ENCODE measurements at places on chromosomes 2 and 18.

- no peak for DNase-seq
Observed at GRCh38 chr2:233354971-233355574, 779 bp downstream of the DGKD start.

GRCh38 chr2:238816291-238816690, 31.6 kb upstream of the TWIST2 start:
- DNase-seq: no peak

- DNase-seq: no peak
Observed at GRCh38 chr2:202005272-202005887, 28.3 kb upstream of the FZD7 start.

DNA sequence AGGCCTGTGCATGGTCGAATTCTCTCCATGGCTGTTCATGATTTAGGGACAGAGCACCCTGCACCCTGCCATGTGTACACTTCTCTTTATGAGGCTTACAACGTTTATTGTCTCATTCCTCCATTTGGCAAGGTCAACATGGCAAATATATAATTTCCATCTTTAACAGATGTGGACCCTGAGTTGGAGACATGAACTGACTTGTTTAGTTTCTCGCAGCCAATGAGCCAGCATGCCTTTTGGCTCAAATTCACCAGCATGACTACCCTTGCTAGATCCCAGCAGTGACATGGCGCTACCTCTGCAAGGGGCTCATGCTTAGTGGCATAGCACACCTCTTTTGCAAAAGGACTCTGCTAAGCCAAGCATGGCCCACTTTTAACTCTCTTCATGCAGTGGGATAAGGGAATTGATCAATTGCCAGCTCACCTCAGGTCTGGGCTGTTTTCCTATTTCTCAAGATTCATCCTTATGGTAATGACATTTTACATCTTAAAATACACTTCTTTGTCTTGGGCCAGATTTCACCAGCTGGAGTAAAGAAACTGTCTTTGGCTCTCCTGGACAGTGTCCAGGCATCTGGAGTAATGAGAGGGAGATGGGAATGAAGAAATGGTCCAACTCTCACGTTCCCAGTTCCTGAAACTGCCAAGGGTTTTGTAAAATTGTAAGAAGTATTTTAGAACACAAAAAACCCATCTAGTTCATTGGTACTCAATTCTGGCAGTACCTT, 159.5 kb downstream of the SETBP1 start:
- DNase-seq: no peak

- DNase-seq: no peak
Observed at GRCh38 chr2:160941290-160941846, 218.9 kb upstream of the TANK start.

DNA sequence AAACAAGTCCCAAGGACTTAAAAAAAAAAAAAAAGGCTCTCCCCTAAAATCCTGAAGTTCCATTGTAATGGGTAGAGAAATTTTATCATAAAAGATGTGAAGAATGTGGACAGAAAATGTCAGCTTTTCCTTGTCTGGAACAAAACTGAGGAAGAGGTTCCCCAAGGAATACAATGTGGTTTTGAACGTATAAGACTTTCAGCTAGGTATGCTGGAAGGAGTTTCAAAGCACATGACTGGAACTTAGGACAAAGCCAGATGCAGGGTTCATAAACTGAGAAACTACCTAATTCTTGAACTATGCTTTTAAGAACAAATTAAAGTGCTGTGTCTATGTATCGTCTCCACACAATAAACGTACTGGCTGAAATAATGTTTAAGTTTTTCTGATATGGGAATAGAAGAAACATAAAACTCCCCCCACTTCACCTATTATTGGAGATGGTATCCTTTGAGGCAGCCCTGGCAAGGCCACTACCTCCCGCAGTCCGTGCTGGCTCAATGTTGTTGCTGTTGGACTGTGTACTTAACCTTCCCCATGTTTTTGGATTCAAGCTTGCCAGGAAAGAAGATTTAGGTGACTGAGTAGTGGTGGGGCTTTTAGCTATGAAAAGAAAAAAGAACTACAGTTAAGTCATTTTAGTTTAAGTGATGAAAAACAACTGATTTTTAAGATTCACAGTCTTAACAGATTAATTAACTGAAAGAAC, 84.2 kb upstream of the DNER start:
- DNase-seq: no peak

- DNase-seq: no peak
Observed at GRCh38 chr18:13438507-13439056, 220.0 kb downstream of the LDLRAD4 start.

GRCh38 chr2:20624884-20625485, 25.9 kb downstream of the HS1BP3 start:
- no peak for DNase-seq

DNA sequence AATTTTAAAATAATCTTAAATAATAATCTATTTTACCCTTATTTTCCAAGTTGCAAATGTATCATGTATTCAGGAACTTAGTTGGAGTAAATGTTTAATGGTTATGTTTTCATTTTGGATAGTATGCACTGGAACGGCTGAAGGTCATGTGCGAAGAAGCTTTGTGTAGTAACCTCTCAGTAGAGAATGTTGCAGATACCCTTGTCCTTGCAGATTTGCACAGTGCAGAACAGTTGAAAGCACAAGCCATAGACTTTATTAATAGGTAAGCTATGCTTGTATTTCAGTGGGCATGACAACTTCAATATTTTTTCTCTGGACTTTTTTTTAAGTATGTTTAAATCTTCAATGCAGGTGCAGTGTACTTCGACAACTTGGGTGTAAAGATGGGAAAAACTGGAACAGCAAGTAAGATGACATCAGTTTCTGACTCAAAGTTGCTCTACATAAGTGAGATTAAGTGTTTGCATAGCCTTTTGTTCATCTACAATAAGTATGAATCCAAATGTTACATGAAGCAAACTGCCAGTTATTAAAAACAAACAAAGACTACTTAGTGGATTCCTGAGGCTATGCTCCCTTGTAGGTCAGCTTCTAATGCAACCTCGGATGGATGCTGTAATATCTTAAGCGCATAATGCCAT, 63.1 kb downstream of the SPOPL start:
- DNase-seq: no peak

- no peak for DNase-seq
Observed at GRCh38 chr2:238157506-238158017, 1.2 kb upstream of the ERFE start.

DNA sequence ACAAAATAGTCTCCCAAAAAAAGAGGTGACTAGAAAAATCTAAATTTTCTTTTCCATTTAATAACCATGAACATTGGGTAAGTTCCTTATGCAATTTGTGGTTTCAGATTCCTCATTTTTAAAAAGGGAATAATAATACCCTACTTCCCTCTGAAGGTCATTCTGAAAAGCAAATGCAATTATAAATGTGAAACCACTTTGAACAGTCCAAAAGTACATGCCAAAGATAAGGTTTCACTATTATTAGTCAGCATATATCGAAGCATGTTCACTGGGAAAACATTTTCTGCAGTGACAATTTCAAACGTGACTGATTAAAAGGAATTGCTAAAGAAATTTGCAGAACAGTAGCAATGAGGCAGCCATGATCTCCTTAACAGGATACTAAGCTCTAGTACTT, 100.1 kb upstream of the RNF152 start:
- no peak for DNase-seq

DNA sequence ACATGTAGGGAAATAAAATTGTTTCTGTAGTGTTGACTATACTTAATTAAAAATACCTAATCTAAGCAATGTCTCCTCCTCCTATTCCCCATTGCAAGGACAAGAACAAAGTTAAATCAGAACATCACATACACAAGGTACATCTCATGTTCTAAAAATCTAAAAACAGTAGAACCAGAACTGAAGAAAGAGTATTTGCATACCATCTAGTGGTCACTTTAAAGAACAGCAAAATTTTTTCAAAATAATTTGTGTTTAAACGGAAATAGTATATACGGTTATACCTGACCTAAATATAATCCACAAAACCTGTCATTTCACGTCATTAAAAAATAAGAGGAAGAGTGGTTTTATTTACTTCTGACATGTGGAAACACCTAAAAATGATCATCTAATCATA, 294.3 kb upstream of the KCNH7 start:
- DNase-seq: no peak

GRCh38 chr2:207506426-207506825, 23.3 kb upstream of the CREB1 start:
- no peak for DNase-seq

DNA sequence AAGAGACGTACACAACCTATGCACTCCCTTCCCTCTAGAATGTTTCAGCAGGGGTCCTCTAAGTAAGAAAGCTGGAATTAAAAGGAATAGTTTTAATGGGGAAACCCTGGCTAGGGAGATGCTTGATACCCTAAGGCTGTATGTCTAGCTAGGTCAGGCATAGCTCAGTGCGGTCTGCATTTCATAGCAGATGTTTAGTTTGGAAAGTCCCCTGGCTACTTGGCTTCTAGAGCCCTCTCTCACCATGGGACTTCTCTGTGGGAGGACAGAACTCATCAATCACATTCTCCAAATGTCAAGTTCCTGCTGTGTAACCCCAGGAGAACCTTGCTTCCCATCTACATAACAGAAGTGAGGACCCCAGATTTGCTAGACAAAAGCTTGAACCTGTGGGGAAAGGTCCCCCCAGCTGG, 24.1 kb upstream of the ANXA4 start:
- DNase-seq: no peak

DNA sequence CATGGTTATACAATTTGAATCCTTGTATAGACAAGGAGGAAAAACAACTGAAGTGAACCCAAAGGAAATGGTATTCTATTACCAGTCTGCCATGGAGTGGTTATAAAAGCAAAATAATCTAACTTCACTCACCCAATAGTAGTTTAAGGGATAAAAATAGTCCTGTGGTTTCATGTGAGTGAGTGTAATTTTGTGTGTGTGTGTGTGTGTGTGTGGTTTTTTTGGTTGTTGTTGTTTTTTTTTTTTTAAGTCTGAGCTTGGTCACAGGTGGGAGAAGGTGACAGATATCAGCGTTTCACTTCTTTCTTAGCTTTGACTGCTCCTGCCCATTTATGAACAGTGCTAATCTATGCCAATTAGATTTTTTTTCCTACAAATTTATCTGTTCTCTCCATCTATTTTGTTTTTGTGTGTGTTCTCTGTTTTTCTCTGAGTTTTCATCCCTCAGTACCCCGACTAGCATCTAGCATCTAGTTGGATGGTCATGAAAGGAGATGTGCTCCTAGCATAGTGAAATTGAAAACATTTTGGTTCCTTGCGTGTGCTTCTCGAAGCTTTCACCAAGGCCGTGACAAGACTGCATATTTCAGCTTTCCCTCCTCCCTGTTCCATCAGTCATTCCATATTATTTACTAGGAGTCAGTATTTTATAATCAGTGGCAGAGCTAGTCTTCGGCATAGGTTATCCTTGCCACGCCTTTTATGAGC, 200.1 kb upstream of the DTNA start:
- no peak for DNase-seq

- no peak for DNase-seq
Observed at GRCh38 chr2:128550389-128550788, 231.7 kb upstream of the HS6ST1 start.

DNA sequence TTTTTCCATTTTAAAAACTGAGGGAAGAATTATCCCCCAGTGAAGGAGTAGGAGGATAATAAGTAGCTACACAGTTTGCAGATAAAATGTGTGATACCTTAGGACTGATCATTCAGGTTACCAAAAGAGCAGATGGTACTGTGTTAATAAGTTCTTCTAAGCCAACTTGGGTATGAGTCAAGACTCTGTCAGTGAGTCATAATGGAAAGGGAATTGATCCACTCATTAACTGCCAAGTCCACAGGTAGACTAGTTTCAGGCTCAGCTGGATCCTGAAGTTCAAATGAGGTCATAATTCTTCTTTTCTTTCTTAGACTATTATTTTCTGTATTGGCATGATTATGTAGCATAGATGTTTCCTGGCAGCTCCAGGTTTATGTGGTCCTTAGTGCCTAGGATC, 142.4 kb upstream of the ALPP start:
- no peak for DNase-seq

DNA sequence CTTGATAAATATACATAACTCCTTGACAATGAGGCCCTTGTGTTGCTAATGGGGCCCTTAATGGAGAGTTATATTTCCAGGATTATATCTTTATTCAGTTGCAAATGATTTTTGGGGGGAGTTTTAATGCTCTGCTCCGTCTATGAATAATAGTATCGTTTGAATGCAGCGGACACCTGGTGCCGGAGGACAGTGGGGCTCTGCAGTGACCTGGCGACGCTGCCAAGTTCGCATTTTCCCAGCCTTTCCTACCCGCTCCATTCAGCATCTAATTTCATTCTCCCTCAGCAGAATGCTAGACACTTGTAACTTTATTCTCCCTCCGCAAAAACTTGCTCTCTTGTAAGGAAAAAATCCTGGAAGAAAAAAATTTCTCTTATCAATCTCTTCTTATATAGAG, 257.6 kb upstream of the SALL3 start:
- no peak for DNase-seq

DNA sequence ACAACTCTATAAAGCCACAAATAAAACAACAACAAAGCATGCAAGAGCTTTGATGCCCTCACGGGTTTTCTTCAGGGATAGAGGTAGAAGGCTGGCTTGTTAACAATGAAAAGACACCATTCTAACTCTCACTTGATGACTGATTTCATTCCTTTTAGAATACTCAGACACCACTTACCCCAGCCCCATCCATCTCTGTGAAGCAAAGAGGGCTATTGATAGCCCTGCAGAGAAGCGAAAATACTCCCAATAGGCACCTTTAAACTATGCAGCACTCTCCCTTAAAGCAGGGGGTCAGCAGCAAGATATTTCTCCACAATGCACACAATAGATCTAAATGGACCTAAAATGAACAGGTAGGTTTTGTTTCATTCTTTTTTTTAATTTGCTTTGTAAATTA, 35.1 kb downstream of the ZNF385B start:
- DNase-seq: no peak
